Fibroblast of skin of back (primary cell): ENCODE measurements at places on chromosomes 1 and 21.

DNA sequence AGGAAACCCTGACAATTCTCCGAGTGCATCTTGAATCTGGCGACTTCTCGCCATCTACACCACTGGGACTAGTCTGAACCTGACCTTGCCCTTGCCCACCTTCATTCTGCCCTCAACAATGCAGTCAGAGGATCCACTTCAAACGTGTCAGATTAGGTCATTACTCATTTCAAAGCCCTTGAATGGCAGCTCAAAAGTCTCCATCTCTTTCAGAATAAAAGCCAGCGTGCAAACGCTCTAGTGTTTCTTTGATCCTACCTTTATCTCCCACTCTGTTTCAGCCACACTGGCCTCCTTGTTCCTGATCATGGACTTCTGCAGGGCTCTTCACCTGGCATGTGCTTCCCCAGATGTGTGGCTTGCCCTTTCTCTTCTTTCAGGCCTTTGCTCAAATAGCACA is 31.3 kb downstream of the SLC30A1 start:
- no peak for DNase-seq

GRCh38 chr1:27406362-27406680 is 13.9 kb downstream of the GPR3 start:
- DNase-seq = no peak

GRCh38 chr1:75327395-75327794 is 193.2 kb downstream of the LHX8 start:
- no peak for DNase-seq

- no peak for DNase-seq
These were observed 43.5 kb downstream of the RRAGC start for GRCh38 chr1:38815903-38816627.

DNA sequence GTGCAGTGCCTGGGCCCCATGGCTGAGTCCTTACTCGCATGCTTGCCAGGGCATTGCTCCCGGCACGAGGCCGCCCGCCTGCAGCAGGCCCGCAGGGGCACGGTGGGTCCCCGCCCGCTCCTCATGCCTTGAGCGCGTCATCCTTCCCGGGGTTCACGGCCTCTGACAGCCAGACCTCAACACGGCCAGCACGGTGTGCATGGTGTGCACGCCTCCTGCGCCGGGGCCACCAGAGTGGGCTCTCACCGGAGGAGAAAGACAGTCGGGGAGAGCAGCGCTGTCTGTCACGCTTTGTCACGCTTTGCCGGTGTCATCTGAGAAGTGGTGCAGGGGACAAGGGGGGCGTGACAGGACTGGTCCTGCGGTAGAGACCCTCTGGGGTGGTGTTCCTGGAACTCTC is 11.9 kb upstream of the COL18A1 start:
- no peak for DNase-seq

DNA sequence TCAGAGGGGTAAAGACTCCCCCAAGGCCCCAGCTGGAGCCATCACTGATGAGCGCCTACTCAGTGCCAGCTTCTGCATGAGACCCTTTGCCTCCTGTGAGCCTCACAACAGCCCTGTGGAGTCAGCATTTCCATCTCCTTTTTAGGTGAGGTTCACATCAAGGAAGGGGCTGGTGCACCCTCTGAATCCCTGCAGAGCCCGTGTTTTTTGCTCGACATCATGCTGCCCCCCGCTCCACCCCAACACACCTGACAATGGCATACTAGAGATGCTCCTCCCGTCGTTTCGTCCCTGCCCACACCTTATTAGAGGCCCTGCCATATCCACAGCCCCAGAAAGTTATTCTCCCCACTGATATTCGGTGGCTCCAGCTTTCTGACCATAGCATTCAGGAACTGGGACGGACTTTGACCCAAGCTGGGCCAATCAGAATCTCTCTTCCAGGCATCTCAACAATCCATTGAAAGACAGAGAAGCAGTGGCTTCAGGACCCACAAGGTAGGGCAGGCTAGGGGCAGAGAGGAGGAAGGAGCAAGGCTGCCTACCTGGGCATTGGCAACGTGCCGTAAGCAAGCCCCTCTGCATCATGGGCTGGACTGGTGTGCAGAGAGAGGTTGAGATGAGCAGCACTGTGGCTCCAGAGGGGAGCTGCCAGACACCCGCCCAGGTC is 32.7 kb downstream of the EPHA10 start:
- DNase-seq = no peak

GRCh38 chr1:12309783-12310742 is 80.2 kb downstream of the VPS13D start:
- DNase-seq = peak; percentile 67

GRCh38 chr1:38326135-38326534 is 279.5 kb upstream of the POU3F1 start:
- no peak for DNase-seq

DNA sequence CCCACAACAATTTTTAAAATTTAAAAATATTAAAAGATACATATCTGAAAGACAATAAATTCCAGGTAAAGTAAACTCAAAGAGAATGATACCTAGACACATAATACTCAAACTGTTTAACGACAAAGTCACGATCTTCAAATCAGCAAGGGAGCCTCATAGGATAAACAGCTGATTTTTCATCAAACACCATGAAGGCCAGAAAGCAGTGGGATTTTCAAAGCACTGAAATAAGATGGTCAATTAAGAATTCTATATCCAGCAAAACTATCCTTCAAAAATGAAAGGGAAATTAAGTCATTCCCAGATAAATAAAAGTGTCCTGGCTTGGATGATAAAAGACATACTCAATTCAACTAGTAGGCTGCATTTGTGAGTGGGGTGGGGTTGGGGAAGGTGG is 100.5 kb downstream of the TIAM1 start:
- no peak for DNase-seq

GRCh38 chr1:12201352-12202189 is 28.3 kb upstream of the VPS13D start:
- no peak for DNase-seq

GRCh38 chr1:154454386-154455120 is 47.5 kb upstream of the TDRD10 start:
- DNase-seq = no peak

DNA sequence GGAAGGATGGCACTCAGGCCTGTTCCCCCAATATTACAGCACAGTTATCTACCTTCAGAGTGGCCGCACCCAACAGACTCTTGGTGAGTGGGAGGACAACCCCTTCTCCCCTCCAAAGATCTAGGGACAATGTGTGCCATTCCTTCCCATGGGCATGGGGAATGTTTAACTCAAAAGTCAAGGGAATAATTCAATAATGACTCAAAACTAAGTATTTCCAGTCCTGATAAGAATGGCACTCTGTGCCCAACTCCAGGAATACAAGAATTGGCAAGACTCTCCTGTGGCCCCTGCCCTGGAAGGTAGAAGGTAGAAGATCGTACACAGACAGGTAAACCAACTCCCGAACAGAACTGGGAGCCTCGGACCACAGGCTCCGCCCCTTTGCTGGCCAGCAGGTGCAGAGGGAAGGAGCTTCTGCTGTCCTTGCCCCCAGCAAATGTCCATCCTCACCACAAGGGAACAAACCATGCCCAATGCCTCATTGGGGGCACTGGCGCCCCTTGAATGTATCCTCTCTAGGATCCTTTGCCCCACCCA is 514.0 kb downstream of the NPHP4 start:
- DNase-seq = no peak

DNA sequence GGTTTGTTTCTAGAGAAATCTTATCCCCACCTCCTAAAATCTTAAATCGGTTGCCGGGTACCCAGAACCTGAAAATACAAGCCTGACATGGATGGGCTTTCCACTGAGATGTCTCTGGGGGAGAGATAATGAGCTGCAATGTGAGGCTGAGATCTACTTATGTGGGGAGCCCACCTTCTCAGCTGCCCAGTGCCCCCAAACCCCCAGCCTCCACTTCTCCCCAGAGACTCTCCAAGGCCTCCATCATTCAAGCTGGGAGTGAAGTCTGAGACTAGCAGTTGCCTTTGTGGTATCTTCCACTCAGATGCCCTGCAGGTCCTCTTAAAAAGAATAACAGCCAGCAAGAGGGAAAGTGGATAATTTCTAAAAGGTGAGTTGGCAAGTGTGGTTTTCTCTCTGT is 11.7 kb upstream of the ACTRT2 start:
- no peak for DNase-seq

- DNase-seq = no peak
These were observed 138.3 kb downstream of the APP start for GRCh38 chr21:26032263-26032662.

- DNase-seq = no peak
These were observed 545.9 kb downstream of the SMYD3 start for GRCh38 chr1:245961137-245961540.
